ENCODE measurements at places on chromosomes 11 and 22.

- no peak for DNase-seq
Observed at GRCh38 chr11:130675371-130675821, 227.0 kb downstream of the ADAMTS15 start.

GRCh38 chr11:67295846-67296245 is 6.7 kb downstream of the ANKRD13D start:
- no peak for DNase-seq

DNA sequence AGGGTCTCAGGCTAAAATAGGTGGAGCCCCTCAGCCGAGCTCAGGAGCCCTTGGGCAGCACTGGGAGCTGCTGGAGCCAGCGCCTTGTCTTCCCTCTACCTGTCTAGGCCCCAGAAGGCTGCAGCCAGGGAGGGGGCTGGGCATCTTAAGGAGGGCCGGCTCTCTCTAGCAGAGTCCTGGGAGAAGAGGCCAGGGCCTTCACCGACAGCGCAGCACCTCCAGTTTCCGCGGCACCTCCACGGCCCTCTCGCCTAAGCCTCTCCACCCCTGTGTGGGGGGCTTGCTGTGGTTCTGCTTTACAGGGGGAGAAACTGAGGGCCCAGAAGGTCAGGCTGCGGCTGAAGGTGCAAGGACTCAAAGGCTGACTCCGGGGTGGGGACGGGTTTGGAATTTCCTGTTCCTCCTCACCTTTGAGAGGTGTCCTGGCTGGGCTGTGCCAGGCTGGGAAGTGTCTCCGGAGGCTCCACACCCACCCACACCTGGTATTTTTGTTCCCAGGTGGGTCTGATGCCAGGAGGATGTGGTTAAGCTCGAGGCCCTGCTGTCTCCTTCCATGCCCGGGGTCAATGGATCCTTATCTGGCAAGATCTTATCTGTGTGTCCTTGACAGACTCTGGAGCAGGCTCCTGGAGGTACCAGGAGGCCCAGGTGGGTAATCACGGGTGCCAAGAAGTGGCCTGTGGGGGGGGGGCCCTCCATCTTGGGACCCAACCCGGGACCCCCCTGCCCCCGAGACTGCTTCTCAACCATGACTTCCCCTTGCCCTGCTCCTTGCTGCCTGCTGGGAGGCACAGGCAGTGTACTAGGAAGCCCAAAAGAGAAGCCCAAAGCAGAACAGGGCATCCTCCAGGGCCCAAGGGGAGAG is 95.3 kb upstream of the FGF3 start:
- no peak for DNase-seq

DNA sequence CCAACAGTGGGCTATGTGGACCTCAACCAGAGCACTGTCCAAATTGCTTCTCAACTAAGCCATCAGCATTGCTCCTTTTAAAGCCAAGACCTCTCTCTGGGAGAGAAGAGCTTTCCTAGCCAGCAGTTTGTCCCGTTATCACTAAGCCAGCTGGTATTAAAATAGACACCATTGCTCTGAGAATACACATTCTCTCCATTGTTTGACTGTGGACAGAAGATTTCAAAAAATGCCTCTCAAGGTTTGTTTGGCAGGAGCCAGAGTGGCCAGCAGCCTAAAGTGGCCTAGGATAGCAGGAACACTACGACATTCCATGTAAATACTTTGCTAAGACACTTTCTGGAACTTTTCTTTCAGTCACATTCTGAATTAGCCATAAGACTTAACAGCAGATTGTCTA is 41.3 kb downstream of the EIF4ENIF1 start:
- no peak for DNase-seq

DNA sequence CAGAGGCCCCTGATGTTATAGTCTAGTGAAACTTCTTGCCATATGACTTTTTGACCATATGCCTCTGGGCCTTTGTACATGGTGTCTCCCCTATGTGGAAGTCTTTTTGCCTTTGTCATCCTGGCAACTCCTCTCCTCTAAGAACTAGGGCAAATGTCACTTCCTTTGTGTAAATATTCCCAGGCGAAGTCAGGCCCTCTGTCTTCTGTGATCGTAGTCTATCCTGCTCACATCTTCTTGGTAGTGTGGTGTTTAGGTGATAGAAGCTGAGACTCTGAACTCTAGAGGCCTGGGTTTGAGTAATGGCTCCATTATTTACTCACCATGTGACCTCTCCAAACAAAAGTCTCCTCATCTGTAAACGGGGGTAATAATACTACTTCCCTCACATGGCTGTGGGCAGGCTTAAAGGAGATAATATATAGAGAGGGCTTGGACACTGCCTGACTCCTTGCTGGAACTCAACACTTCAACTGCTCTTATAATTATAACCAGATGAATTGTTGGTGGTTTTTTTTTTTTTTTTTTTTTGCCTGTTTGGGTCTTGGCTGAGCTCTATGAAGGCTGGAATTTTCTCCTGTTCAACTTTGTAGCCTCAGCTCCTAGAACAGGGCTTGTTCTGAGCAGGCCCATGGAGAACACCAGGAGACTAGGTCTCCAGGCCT is 43.8 kb downstream of the INSC start:
- no peak for DNase-seq

DNA sequence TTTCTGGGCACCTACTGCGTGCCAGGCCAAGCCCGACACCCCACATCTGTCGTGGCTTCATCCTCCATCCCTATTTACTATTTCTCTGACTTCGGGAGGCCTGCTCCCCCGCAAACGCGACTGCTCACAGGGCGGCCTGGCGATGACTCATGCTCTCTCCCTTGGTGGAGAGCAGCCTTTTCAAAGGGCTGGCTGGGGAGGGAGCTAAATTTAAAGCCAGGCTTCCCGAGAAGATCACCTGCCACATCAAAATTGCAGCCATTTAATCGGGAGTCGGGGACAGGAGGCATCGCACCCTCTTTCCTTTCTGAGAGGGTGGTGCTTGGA is 24.9 kb upstream of the SHISAL1 start:
- DNase-seq: no peak

- no peak for DNase-seq
Observed at GRCh38 chr11:74773476-74773875, 24.8 kb downstream of the RNF169 start.

GRCh38 chr22:38041760-38042487 is 15.3 kb upstream of the PICK1 start:
- no peak for DNase-seq

- DNase-seq: no peak
Observed at GRCh38 chr11:9914064-9914463, 250.2 kb downstream of the SWAP70 start.

Measured in SK-N-MC (cell line).